Chondrocyte (in vitro differentiated cells): ENCODE measurements at places on chromosomes 7 and 10.

- DNase-seq = no peak
Observed at GRCh38 chr7:17130281-17131059, 168.0 kb upstream of the AHR start.

- DNase-seq = no peak
Observed at GRCh38 chr10:128095027-128095752, 31.0 kb downstream of the MKI67 start.

DNA sequence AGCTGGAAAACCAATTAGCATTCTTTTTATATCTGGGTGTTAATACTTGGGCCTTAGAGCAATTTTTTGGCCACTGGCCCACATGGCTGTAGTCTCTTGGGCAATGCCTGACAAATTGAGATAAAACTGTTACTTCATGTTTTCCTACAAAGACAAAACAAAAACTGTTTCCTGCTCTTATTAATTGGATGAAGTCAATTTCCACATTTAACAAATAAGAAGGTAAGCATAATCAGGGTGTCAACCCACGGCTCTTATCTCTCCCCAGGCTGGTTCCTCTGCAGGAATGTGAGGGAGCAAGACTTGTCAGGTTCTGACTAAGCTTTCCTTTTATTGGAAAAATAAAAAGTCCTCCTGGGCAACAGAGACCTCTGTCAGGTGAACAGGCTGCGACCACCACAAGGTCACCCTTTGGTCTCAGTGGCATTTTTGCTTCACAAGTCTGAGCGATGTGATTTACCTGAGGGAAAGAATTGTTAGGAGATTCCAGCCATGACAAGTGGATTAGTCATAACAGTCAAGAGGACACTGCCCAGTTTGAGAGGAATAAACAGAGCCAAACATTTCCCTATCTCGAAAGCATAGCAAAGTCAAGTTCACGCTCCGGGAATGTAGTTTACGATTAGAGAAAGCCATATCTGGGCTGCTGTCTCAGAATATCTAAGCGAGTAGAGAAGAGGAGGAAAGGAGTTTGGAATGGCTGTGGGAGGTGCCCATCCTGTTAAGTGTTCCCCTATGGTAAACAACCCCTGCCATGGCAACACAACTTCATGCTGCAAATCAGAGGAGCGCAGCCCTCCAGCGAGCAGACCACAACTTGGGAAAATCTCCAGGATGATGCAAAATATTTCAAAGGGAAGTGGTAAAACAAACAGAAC lies 144.4 kb downstream of the TES start:
- DNase-seq = no peak

GRCh38 chr10:90787393-90788198 lies 70.2 kb downstream of the HTR7 start:
- DNase-seq = no peak

- DNase-seq = no peak
Observed at GRCh38 chr7:18572885-18573284, 77.3 kb downstream of the HDAC9 start.

DNA sequence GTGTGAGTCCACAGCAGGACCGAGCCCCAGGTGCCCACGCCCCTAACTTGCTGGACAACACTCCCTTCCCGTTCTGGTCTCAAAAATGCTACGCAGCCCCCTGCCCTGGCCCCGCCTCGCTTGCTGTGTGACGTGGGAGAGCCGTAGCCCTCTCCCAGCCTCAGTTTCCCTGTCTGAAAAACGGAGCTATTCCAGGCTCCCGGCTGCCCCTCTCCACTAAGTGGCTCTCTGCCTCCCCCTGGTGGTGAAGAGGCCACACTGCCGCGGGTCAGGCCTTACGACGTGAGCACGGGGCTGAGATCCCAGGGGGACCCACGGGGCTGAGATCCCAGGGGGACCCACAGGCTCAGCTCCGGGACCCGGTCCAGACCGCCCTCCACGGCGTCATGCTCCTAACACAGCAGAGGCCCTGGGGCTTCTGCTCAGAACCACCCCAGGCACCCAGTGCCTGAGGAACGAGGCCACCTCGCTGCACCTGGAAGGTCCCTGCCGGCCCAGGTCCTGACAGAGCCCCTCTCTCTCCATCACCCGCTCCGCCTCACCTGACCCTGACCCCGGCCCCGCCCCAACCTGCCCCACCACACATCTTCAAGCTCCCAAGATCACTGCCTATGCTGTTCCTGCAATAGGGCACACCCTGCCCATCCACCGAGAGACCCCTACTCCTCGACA lies 26.7 kb downstream of the MICALL2 start:
- no peak for DNase-seq

- DNase-seq = no peak
Observed at GRCh38 chr10:79188154-79188965, 119.6 kb downstream of the ZMIZ1 start.

DNA sequence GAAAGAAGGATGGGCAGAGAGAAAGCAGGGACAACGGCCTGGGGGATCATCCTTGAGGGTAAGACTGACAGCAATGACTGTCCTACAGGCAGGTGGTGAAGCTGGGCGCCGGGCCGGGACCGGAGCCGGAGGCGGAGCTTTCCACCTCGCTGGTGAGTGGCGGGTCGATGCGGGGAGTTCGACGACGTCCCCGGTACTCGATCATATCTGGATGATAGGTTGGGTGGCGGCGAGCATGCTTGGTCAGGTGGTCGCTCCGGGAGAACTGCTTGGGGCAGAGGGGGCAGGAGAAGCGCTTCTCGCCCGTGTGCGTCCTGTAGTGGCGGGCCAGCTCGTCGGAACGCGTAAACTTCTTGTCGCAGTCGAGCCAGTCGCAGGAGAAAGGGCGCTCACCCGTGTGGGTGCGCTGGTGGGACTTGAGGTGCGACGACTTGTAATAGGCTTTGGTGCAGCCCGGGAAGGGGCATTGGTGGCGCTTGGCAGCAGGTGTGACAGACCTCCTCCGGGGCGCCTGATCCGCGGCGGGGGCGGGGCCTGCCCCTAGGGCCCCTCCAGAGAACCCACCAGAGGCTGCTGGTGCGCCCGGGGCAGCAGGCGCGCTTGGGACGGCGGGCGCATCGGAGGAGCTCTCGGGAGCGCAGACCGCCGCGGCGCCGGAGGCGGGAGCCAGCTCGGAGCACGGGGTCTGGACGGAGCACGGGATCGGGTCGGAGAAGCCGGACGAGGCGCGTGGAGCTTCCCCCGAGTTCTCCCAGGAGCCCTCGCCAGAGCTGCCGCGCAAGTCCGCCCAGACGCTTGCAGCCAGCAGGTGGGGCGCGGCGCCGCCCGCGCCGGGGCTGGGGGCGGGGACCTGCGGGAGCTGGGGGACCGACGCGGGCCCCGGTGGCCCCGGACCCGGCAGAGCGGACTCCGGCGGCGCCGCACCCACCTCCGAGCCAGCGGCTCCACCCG lies 752 bp downstream of the KLF14 start:
- DNase-seq = no peak

- DNase-seq = no peak
Observed at GRCh38 chr10:48400850-48401220, 94.4 kb downstream of the MAPK8 start.
